Eye (tissue), 1 donor: ENCODE measurements at places on chromosomes 4 and X.
A peak's percentile ranks its signal among the peaks of the same experiment; 100 is the strongest.

GRCh38 chr4:2696423-2696822 lies 59.7 kb downstream of the TNIP2 start:
- DNase-seq, result no peak

DNA sequence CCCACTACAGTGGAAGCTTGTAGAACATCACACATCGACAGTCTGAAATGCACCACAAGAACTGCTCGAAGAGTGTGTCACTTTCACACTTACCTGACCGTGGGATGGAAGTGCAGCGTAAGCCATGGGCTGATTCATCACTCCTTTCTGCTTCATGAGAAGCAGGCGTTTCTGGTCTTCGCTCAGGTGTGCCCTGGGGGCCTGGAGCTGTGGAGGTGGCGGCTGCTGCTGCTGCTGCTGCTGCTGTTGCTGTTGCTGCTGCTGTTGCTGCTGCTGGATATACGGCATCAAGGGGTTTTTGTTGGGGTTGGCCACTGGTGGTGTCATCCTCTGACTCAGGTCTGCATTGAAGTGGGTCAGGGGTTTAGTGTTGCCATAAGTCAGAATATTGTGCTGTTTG lies 223.6 kb downstream of the MGST2 start:
- no peak for DNase-seq

- peak; percentile 14 for DNase-seq
These were observed 40.9 kb upstream of the IL15 start for GRCh38 chr4:141595531-141595930.

- DNase-seq, result no peak
These were observed 296.2 kb downstream of the PAPSS1 start for GRCh38 chr4:107423677-107424405.

DNA sequence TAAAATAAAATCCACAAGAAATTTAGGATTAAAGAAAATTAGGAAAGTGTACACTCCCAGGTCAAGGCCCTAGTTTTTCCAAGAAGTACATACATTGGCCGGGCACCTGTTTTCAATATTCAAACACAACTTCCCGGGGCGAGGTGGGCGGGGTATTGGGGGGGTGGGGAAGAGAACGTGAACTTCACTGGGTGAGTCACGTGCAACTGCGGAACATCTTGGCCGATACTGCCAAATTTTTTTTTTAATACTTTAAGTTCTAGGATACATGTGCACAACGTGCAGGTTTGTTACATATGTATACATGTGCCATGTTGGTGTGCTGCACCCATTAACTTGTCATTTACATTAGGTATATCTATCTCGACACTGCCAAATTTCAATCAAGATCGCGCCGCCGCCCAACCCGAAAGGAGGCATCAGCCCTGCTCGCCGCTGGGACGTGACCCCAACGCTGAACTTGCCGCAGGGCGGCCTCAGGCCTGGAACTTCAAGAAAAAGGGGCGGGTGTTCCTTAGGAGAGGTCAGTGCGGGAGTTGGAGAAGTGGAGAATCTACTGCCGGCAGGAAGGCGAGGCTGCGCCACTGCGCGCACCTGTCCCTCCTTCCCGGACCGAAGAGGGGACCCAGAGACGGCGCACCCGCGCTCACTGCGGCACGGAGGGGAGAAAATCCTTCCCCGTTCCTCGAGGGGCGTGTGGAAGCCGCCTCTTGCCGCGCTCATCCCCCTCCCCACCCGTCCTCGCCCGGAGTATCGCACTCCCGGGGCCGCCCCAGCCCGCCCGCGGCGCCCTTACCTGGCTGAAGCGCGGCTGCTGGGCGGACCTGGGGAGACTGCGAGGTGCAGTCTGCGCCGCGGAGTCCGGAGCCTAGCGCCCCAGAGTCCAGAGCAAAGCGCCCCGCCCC lies at the start of gene TEC:
Gene TEC, minus strand, starts transcription at position 883 of the 905 bp plus-strand sequence. CDS start 41,224 bp downstream, outside the sequence.
- DNase-seq, result peak; percentile 77

DNA sequence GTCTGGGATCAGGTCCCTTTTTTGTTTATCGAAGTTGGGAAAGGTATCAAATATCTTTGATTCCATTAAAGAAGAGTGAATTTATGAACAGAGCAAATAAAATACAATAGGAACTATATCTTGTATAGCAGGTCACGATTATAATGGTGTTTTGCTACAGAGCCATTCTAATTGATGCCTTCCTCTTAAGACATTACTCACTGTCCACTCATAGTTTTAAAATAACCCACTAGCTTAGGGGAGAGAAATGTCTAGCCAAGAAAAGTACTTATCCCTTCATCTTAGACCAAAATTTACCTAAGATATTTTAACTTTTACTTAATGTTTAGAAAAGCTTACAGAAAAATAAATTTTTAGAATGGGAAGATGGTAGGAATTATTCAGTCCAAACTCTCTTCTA lies 112.0 kb upstream of the PABPC4L start:
- DNase-seq, result no peak

DNA sequence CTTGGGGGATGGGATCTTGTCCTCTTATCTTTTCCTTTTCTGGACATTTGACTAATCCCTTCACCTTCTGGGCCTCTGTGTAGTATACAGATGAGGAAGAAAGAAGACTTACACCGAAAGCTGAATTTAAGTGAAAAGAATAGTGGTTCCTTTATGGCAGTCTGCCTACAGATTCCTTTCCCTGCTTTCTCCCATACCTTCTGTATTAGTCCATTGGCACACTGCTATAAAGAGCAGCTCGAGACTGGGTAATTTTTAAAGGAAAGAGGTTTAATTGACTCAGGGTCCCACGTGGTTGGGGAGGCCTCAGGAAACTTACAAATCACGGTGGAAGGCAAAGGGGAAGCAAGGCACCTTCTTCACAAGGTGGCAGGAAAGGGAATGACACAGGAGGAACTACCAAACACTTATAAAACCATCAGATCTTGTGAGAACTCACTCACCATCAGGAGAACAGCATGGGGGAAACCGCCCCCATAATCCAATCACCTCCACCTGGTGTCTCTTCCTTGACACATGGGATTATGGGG lies 34.0 kb upstream of the CD38 start:
- no peak for DNase-seq

- no peak for DNase-seq
These were observed 187.9 kb downstream of the KDR start for GRCh38 chr4:54937501-54937900.

DNA sequence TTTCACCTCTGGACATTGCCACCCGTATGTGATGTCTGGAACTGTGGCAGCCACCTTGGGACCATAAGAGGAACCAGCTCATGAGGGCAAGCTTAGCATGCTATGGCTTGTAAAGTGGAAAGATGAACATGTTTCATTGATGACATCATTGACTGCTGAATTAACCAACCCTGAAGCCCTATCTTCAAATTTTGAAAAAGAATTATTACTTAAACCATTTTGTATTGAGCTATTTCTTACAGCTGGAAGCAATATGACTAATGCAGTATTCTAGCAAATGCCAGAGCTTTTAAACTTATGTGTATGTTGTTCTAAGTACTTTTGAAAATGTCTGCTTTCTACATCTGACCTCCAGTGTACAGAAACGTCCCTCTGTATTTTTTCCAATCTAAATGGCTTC lies 18.1 kb downstream of the GUCY2F start:
- DNase-seq, result no peak

DNA sequence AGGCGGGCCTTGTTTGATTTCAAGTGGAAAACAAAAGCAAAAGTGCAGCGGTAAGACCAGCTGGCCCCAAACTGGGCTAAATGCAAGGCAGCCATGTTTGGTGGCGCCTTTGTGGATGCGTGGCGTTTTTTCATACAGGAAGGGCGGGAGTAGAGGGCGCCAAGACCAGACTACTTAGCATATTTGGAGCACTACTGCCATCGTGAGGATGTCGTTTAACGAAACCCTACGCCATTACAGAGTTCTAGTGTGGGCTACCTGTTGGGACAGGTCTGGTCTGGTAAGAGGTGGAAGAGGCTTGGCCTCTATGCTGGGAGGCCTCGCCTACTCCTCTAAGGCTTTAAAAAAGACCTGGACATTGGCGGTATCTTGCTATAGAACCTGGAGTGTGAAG lies 230.7 kb upstream of the STK26 start:
- DNase-seq, result no peak
